ENCODE measurements at places on chromosomes 6 and 20.

- DNase-seq, result no peak
- no peaks in the 10 kb centered on the region for H3K4me1 ChIP-seq
- no peak overlapping the region for H3K4me3 ChIP-seq
- H3K36me3 ChIP-seq, result no peaks in the 10 kb centered on the region
- no peak overlapping the region for H3K27ac ChIP-seq
These were observed 177.9 kb upstream of the ZNF184 start for GRCh38 chr6:27650620-27651370.

DNA sequence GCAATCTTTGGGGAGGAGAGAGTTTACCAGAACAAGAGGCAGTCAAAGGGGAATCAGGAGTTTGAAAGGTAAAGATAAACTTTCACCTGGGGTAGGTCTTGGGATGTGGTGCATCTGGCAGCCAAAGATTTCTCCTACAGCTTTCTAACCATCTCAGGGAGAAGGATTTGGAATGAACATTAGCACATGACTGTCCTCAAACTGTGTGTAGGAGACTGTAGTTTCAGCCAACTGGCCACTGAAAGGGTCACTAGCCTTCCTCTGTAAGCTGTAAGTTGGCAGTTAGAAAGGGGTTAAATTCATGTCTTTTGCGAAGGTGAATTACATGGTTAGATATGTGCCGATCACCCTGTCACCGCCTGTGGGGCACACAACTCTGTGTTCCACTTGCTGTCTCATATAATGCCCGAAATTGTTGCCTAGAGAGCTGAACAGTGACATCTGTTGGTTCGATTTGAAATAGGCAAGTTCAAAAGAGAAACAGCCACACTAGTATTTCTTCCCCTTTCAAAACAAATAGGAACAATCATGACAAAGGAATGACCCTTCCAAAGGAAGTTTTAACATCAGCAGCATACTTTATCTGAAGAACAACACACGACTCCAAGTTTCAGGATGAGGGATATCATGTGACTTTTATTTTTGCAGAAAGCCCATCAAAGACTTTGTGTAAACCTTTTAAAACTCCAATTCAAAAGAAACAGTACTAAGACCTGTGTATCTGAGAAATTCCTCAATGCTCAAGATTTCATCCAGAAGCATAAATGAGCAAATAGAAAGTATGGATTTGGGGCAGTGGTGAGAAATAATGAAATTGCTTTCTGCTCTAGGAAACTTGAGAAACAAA, 1.1 kb upstream of the OPN5 start:
- no peaks in the 10 kb centered on the region for H3K4me1 ChIP-seq
- no peaks in the 10 kb centered on the region for H3K36me3 ChIP-seq
- H3K4me3 ChIP-seq, result no peak overlapping the region

- H3K27ac ChIP-seq, result no peak overlapping the region
- no peak overlapping the region for H3K4me3 ChIP-seq
- H3K27me3 ChIP-seq, result no peaks in the 10 kb centered on the region
- no peaks in the 10 kb centered on the region for H3K4me1 ChIP-seq
These were observed 332.1 kb downstream of the DHX35 start for GRCh38 chr20:39294137-39294725.

DNA sequence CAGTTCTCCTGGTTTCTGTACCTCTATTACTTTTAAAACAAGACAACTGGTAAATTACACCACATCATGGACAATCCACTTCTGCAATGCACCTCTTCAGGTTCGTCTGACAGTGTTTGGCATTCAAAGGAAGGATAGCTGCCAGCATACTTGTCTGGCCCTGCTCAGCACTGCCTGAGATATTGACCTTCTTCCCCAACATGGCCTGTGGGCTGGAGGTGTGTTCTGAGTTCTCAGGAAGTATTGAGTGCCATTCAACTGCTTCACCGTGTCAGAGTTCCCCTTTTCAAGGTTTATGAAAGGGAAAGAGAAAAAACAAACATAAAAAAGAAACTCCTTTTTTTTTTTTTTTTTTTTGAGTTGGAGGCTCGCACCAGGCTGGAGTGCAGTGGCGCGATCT, 267.9 kb upstream of the SASH1 start:
- DNase-seq, result no peak
- no peak overlapping the region for H3K27ac ChIP-seq
- H3K36me3 ChIP-seq, result no peaks in the 10 kb centered on the region
- H3K4me3 ChIP-seq, result no peak overlapping the region
- no peaks in the 10 kb centered on the region for H3K4me1 ChIP-seq
- H3K27me3 ChIP-seq, result no peaks in the 10 kb centered on the region

- H3K36me3 ChIP-seq, result no peaks in the 10 kb centered on the region
- H3K4me1 ChIP-seq, result peaks cover 20% of the 10 kb centered on the region
- no peak overlapping the region for H3K27ac ChIP-seq
- H3K27me3 ChIP-seq, result no peaks in the 10 kb centered on the region
These were observed 31.5 kb upstream of the MOCS1 start for GRCh38 chr6:39965751-39966150.

DNA sequence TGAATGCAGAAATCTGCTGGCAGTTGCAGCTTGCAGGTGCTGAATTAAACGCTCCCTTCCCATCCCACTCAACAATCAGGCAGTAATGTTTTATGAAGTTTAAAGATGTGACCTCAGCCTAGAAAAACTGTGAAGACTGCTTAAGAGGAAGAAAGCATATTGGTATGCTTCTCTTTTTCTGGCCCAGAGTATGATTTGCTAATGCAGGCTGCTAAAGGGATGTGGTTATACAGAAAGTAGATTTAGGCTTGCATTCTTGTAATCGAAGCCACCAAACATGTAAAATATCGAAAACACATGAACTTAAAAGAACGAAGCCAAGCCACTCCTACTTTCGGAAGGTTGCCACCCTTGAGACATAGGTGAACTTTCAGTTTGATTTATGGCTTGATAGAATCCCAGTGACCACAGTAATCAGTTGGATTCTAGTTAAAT, 40.7 kb downstream of the MAP3K5 start:
- H3K4me3 ChIP-seq, result no peak overlapping the region
- H3K27ac ChIP-seq, result peak overlapping the region; percentile 36
- H3K27me3 ChIP-seq, result no peaks in the 10 kb centered on the region
- DNase-seq, result no peak
- no peaks in the 10 kb centered on the region for H3K36me3 ChIP-seq

GRCh38 chr6:46451343-46451742, 39.9 kb downstream of the RCAN2 start:
- no peak for DNase-seq
- no peaks in the 10 kb centered on the region for H3K4me1 ChIP-seq
- no peak overlapping the region for H3K4me3 ChIP-seq
- peak overlapping the region; percentile 25 for H3K27ac ChIP-seq
- H3K36me3 ChIP-seq, result no peaks in the 10 kb centered on the region

DNA sequence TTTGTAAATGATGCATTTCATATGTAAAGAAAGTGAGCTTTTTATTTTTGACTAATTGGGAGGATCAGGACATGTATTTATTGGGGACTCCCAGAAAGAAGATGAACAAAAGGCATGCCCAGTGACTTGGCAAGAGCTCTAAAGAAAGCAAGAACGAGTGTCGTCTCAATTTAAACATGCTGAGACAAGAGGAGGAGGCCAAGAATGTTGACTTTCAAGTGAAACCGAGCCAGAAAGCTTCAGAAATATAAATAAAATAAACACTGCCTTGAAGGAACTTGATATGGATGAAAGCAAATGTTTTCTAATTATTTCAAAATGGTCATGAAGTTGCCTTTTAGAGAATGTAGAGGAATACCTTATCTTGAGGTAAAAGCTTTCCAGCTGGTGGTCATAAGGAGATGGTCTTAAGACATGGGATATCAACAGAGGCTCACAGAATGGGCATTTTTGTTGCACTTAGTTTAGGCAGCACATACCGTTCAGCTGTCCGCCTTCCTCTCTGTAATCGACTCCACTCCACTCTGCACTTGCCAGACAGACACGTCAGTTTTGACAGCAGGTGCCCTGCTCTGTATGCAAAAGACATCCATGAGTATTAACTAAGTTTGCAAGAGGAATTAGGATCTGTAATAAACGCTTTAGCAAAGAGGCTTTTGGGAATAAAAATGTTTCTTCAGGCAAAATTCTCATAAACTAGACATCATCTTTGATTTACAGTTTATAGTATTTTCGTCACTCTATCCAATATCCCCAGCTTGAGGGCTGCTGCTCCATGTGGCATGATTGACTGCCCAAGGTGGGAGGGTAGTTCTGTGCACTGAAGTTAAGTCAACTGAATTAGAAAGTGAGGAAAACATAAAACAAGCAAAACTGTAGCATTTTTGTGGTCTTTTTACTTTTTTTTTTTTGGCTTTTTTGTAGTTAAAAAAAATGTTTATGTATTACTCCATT, 613.1 kb downstream of the PKHD1 start:
- DNase-seq, result no peak
- H3K36me3 ChIP-seq, result no peaks in the 10 kb centered on the region
- no peak overlapping the region for H3K4me3 ChIP-seq
- H3K27me3 ChIP-seq, result no peaks in the 10 kb centered on the region

GRCh38 chr6:35061651-35062410, 79.3 kb downstream of the TCP11 start:
- peak overlapping the region; percentile 35 for H3K27ac ChIP-seq
- DNase-seq, result no peak
- H3K4me3 ChIP-seq, result no peak overlapping the region
- H3K27me3 ChIP-seq, result no peaks in the 10 kb centered on the region

GRCh38 chr20:25056690-25057233, 1.2 kb downstream of the ACSS1 start:
- H3K27me3 ChIP-seq, result no peaks in the 10 kb centered on the region
- DNase-seq, result no peak
- H3K27ac ChIP-seq, result peak overlapping the region; percentile 96
- H3K4me1 ChIP-seq, result peaks cover 63% of the 10 kb centered on the region
- no peaks in the 10 kb centered on the region for H3K36me3 ChIP-seq

GRCh38 chr6:55290736-55291135, 36.5 kb upstream of the GFRAL start:
- no peaks in the 10 kb centered on the region for H3K4me1 ChIP-seq
- H3K36me3 ChIP-seq, result no peaks in the 10 kb centered on the region

DNA sequence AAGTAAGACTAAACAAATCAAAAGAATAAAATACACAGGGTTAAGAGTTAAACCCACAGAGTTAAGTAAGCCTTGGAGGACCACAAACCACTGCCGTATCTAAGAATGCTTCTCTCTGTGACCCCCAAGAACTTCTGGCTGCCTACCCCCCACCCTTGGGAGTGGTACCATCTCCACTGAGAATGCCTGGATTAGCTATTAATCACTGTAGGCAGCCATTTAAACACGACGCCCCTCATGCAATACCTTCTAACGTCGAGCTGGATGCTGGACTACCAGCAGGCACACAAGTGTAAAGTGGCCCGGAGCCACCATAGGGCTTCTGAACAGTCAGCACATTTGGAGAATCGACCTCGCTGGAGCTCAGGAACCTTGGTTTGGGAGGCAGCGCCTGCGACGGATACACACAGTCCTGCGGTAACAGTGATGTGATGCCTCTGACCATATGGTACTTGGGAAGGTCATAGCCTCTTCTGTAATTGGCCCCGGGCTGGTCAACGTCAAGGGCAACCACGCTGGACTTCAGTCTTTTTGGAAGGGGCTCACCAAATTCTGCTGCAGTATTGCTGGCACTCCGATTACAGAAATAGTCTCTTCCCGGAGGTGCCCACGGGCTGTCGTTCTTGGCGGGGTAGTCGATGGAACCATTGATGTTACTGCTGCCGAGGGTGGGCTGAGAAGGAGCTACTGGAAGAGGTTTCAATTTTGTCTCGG, 18.0 kb downstream of the ZNF217 start:
- H3K36me3 ChIP-seq, result peaks cover 55% of the 10 kb centered on the region
- DNase-seq, result no peak
- no peaks in the 10 kb centered on the region for H3K27me3 ChIP-seq
- no peak overlapping the region for H3K27ac ChIP-seq
- H3K4me3 ChIP-seq, result no peak overlapping the region
- H3K4me1 ChIP-seq, result peaks cover 15% of the 10 kb centered on the region

DNA sequence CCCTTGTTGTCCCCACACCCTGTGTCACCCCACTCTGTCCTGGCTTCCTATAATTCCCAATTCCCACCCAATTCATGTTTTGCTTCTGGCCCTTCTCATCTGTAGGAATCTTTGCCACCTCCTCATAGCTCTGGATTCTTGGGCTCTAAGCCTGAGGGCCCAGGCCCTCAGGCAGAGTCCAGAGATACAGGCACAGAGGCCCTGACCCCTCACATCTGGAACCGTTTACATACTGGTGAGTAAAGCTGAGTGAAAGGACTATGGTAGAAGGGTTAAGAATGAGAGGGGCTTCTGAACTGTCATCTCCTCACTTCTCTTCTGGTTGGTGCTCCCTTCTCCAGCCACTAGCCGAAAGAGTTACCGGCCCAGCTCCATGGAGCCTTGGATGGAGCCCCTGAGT, 13.6 kb downstream of the PRRC2A start:
- H3K27ac ChIP-seq, result no peak overlapping the region
- H3K4me1 ChIP-seq, result no peaks in the 10 kb centered on the region
- H3K36me3 ChIP-seq, result peaks cover 96% of the 10 kb centered on the region
- no peak for DNase-seq
- no peaks in the 10 kb centered on the region for H3K27me3 ChIP-seq

DNA sequence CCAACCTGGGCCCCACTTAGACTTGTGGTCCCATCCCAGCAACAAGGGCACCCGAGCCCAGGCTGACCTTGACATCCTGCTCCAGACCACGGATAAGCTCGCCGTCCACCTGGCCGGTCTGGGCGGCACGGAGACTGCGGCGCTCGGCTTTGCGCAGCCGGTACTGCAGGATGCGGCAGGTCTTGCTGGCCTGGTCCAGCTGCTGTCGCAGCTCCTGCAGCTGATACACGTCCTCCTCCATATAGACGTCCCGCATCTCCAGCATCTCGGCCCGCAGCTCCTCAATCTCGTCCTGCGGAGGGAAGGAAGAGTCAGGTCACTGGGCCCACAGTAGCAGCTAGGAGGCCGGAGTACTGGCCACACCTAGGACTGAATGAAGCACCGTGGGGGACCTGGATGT, 36.8 kb upstream of the TLDC2 start:
- H3K27ac ChIP-seq, result no peak overlapping the region

DNA sequence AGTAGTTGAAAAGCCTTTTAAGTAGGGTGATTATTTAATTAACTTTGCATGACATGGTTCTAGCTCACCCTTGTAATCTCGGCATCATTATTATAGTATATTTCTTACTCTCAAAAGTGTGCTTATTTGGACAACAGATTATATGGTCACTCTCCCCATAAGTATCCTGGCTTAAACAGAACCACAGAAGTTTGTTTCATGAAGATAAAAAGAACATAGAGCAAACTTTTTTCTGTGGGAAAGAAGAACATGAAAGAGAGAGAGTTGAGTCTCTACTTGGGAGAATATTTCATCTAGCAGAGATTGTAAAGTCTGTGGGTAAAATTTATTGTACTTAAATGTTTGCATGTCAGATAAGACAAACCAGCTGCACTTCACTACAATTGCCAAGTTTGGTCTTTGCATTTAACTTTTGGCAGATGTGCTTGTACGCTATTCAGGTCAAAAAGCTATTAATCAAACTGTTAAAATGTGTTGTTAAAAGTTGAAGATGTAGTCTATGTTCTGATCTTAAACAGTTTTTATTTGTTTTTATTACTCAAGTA, 33.4 kb upstream of the PRIM2 start:
- DNase-seq, result no peak
- H3K4me1 ChIP-seq, result no peaks in the 10 kb centered on the region
- H3K27ac ChIP-seq, result no peak overlapping the region
- H3K27me3 ChIP-seq, result no peaks in the 10 kb centered on the region
- H3K4me3 ChIP-seq, result no peak overlapping the region

All from tibial artery (tissue), 4 donors.